ENCODE measurements at places on chromosomes 11 and 22.

GRCh38 chr11:31805629-31806185, 5.4 kb downstream of the PAX6 start:
- DNase-seq, result no peak

DNA sequence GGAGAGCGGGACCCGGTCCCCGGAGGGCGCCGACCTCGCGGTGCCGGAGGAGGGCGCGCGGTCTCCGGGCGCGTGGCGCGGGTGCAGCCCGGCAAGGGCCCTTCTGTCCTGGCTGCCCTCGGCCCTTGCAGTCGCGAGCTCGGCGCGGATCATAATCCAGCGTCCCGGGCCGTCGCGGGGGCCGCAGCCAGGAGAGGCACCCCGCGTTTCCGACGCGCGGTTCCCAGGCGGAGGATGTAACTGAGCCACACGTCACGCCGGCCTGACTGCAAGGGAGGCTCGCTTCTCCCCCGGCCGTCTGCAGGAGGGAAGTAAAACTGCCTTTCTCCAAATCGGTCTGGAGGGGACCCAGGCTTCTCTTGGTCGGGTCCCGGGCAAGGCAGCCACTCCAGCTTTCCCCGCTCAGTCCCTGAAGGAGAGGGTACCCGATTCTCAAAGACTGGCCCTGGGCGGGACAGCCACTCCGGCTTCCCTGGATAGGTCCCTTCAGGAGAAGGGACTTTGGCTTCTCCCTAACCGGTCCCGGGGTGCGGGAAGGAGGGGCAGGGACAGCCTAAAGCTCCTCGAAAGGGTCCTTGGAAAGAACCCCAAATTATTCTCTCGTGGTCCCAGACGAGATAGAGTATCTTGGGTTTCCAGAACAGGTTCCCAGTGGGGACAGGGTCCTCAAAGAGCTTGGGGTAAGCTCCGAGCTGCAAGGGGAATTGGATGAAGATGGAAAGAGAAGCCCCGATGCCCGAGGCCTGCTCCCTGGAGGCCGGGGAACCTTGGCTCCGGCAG, 836 bp downstream of the SPON1 start:
- peak; percentile 31 for DNase-seq

DNA sequence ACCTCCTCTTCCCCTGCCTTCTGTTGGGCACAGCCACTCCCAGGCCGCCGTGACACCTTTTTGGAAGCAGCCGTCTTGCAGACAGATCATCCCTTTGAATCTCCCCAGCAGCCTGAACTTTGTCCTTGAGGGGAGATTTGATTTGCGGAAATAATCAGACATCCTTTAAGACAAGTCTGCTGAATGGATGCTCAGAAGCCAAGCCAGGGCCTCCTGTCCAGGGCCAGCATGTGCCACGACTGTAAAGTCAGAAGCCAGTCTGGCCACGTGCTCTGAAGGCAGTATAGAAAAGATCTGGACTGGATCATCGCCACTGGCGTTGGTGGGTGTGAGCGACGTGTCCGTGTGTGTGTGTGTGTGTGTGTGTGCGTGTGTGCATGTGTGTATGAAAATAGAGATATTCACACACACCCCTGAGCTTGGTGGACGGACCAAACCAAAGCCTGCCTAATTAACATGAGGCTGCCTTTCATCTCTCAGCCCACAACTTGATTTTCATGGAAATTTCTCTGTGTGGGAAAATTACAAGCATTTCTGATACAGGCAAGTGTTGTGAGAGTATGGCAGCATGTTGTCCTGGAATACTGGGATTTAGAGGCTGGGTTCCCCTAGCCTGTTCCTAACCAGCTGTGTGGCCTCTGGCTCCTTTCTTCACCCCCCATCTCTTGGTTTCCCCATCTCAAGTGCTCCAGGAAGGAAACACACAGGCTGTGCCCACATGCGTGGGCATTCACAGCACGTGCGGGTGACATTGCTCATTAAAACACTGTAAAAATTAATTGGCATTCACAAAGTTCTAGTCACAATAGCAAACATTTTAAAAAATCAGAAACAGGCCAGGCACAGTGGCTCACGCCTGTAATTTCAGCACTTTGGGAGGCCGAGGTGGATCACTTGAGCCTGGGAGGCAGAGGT, 61.8 kb upstream of the WNT7B start:
- no peak for DNase-seq

- DNase-seq, result peak; percentile 30
Measured at GRCh38 chr11:69352715-69353319, 58.9 kb downstream of the MYEOV start.

DNA sequence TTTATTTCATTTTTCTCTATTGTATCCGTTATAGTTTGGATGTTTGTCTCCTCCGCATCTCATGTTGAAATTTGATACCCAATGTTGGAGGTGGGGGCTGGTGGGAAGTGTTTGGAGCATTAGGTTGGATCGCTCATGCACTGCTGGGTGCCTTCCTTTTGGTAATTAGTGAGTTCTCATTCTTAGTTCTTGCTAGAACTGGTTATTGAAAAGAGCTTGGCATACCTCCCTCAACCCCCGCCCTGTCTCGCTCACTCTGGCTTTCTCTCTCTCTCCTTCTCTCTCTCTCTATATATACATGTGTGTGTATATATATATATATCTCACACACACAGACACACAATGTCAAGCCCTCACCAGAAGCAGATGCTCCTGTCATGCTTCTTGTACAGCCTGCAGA, 978.7 kb downstream of the DLG2 start:
- DNase-seq, result no peak

- no peak for DNase-seq
Measured at GRCh38 chr22:36192542-36192941, 9.1 kb downstream of the APOL4 start.

- DNase-seq, result no peak
Measured at GRCh38 chr11:129738242-129738641, 77.4 kb upstream of the TMEM45B start.

- no peak for DNase-seq
Measured at GRCh38 chr11:96306933-96307775, 35.8 kb downstream of the MAML2 start.

- no peak for DNase-seq
Measured at GRCh38 chr11:27453701-27454100, 18.9 kb downstream of the LGR4 start.

DNA sequence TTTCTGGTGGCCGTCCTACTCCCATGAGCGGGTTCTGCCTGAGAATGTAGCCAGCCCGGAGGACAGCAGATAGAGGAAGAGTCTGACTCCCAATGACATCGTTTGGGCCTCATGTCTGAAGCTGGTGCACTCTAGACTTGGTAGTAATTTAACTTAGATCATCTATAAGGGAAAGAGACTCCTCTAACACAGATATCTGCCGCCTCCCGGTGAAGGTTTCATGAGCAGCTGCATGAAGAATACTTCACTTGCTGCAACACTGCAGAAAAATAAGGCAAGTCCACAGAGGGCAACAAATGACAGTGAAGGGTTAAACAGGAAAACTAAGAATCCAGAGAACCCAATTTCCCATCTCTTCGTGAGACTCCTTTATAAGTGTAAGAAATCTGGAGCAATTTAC, 5.9 kb upstream of the ARL2 start:
- no peak for DNase-seq

All from stimulated activated CD4-positive, alpha-beta T cell treated with anti-CD3 and anti-CD28 coated beads, Interleukin-2, amount 100 ng/mL, for 48 hours (primary cell).